GM03348 (cell line): ENCODE measurements at places on chromosomes 1 and 21.

DNA sequence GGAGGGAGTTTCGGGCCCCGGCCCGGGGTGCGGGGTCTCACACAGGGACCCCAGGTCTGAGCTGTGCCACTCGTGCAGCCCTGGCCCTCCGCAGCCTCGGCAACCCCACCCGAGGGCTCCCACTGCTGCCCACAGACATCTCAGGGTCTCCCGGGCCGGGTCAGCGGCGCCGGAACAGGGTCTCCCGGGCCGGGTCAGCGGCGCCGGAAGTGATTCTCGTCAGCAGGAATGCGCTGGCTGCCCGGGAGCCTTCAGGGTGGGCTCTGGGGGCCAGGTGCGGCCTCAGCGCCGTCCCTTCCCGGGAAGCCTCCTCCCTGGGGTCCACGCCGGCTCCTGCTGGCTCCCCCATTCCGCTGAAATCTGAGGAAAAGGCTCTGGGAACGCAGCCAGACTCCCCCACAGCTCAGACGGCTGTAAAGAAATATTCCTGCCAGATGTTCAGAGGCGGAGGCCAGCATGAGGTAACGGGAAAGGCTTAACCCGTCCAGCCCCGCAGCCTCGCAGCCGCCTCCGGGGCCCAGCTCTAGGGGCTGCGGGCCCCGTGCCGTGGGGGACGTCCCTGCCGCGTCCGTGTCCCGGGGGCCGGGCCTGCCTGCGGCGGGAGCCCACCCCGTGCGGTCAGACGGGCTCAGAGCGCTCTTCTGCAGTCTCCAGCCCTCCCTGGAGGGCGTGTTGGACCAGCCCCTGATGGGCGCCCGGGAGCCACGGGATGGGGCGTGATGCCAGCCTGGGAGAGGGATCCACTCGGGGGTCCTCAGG is 8.7 kb upstream of the COL6A1 start:
- DNase-seq, result peak; percentile 84

DNA sequence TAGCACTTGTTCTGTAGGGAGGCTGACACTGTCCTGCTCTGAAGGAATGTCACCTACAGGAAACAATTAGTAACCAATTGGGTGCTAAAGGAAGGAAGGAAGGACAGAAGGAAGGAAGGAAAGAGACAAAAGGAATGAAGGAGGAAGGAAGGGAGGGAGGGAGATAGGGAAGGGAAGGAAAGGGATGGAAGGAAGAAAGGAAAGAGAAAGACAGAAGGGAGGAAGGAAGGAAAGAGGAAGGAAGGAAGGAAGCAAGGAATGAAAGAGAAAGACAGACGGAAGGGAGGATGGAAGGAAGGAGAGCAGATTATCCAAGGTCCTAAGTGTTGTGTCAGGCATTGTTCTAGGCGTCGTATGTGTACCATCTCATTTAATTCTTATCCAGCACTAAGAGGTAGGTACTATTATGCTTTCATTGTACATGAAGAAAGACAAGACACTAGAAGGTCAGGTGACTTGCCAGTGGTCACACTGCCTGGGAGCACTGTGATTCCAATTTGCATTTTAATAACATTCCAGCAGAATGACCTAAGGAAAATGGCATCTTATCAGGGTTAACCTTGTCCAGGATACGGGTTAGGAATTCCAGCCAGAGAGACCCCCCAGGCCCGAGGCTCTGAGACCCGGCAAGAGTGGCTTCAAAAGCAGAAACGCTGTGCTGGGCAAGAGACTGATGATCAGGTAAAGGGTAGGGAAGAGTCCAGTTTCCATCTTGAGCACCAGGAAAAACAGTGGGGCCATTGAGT is 29.6 kb downstream of the CLIC6 start:
- no peak for DNase-seq

DNA sequence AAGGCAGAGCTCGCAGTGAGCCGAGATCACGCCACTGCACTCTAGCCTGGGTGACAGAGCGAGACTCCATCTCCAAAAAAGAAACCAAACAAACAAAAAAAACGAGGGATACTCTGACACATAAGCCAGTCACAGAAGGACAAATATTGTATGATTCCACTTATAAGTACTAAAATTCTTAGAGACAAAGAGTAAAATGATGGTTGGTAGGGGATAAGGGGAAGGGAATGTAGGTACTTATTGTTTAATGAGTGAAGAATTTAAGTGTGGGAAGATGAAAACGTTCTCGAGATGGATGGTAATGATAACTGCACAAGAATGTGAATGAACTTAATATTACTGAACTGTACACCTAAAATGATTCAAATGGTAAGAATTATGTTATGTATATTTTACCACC is 66.7 kb upstream of the GUCA2A start:
- DNase-seq, result no peak

DNA sequence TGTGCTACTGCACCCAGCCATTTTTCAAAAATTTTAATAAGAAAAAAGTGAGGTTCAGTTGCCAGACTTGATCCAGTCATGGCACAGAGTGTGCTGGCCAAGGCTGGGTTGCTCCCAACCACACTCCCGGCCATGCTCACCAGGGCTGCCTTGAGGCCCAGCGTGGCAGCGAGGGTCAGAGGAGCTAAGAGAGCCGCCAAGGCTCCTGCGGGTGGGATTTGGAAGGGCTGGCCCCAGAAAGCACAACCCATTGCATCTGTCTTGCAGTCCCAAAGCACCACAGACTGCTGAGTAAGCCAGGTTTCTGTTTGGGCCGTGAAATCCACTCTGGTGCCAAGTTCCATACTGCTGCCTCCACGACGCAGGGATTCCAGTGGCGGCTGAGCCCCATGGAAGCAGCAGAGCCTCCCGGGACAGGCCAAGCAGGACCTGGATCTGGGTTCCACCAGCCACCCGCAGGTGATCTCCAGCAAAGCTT is 22.6 kb downstream of the ZBTB17 start:
- DNase-seq, result no peak
